ENCODE measurements at places on chromosomes 11 and 22.

DNA sequence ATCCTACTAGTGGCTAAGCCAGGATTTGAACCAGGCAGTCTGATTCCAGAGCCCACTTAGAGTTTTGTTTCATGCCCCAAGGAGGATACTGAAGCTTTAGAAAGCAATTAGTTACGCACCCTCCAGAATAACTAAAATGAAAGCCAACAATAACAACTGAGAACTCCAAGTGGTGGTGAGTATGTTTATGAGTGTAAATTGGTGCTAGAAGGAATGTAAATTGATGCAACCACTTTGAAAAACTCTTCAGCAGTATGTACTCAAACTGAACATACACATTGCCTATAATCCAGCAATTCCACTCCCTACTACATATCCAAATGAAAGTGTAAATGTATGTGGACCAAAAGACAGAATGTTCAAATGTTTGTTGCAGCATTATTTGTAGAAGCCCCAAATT lies 6.7 kb upstream of the ARL14EP start:
- DNase-seq: no peak

DNA sequence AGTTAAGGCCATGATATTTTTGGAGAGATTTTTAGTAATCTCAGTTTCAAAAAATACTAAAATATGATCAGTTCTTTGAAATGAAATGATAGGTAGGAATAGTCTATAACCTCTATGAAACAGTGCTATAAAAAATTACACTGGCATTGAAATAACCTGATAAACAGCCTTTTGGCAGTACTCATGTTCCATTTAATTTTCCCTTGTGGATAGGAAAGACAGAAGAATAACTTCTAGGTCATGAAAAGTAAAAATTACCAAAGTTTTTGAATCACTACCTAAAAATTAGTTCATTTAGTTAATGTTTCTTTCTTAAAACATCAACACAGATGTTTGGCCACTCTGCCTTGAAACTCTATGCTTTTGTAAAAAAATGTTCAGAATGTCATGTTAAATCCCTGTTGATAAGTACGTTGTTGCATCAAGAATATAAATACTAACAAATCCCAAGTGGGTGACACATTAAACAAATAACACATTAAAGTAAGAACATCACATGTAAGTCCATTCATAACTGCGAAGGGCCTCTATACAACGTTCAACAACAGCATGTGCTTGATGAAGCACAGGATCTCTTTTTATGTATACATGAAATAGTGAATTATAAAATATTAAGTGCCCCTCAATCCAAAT lies 290.2 kb downstream of the SWAP70 start:
- DNase-seq: no peak

DNA sequence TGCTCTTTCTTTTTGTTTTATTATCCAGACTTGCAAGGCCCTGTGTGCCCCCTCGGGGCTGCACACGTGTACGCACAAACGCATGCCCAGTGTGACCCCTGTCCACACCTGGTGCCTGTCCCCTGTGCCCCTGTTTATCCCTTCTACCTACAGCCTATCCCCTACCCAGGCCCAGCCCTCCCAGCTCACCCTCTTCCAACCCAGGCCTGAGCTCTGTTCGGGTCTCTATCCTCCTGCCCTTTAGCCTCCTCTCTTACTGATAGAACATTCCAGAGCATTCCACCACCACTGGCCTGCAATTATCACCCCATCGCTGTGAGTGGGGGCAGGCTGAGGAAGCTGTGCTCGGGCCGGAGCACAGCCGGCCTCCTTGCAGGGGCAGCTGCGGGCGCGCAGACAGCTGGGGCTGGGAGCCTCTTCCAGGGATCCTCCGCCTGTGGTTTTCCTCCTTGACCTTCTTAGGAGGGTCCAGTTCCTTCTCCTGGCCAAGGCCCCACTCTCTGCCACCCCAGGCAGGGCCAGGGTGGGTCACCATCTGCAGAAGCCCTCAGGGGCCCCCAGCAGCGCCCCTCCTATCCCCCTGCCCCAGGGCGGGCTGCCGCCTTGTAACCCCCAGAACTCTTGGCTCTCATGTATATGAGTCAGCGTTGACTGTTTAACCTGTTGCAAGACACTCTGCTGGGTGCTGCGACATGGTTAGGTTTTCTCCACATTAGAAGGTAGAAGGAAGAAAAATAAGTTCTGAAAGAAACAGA lies 41.8 kb upstream of the KCNQ1OT1 start:
- no peak for DNase-seq

- DNase-seq: no peak
Measured at GRCh38 chr11:107263844-107264563, 193.6 kb downstream of the CWF19L2 start.

DNA sequence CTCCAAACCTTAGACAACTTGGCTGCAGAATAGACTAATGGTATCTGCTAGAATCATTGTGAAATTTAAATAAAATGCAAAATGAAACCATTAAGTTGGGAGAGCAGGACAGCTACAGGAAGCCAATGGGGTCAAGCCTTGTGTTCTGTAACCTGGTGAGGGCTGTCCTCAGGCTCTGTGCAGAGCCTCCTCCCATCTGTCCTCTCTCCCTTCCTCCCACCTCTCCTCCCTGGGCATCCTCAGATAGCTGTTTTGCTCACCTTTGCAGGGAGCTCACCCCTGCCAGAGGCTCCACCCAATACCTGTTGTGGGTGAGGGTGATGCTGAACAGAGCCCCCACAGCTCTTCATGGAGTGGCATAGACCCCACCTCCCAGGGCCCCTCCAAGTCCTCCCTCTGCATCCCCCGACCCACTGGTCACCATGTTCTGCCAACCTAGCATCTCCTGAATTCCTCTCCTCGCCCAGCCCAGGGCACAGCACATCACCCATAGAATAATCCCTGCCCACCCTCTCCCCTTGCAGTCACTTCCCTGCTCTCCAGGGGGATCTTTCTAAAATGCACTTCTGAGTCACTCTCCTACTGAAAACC lies 100.3 kb downstream of the PDE2A start:
- DNase-seq: no peak

- no peak for DNase-seq
Measured at GRCh38 chr11:1450949-1451710, 35.4 kb downstream of the MOB2 start.

DNA sequence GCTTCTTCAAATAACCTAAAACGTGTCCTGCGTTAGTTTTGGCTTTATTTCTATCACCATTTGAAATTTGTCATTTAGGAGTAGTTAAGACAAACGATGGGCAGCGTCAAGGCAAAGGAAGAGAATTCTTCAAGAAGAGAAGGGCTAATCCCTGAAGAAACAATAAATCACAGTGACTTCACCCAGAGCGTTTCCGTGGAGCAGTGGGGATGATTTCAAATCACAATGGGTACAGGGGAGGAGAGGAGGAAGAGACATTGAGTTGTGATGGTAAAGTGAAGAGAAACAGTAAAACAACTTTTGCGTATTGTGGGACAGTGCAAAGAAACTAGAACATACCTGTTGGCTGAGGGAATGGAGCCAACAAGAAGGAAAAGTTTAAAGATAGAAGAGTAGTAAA lies 9.7 kb downstream of the PDGFD start:
- DNase-seq: no peak

DNA sequence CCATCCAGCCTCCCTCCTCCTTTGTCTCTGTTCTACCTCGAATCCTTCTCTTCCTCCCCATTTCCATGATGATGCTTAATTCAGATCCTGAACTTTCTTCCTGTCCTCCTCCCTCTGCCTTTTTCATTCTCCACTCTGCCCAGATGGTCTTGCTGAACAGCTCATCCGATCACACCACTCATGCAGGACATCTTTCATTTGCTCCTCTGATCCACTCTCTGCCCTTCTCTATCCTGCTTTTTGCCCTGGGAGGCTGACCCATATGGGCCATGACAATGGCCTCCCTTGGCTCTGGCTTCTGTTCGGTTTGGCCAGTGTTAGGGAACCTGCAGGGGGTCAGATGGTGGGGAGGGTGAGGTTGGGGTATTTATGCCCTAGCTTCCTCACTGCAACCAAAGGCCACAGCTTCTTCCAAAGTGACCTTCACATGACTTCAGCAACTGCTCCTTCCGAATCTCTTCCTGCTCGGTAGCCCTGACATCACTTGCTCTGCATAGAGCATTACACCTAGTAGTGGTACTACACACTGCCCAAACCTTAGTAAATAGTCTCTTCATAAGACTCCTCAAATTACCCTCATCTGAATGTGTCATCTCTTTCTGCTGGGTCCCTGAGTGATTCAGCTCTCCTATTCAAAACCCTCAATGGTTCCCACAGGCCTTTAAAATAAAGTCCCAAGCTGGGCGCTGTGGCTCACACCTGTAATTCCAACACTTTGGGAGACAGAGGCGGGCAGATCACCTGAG lies 32.7 kb upstream of the MICAL2 start:
- no peak for DNase-seq

GRCh38 chr11:1260023-1260501 lies 37.2 kb downstream of the MUC5B start:
- DNase-seq: peak; percentile 61

DNA sequence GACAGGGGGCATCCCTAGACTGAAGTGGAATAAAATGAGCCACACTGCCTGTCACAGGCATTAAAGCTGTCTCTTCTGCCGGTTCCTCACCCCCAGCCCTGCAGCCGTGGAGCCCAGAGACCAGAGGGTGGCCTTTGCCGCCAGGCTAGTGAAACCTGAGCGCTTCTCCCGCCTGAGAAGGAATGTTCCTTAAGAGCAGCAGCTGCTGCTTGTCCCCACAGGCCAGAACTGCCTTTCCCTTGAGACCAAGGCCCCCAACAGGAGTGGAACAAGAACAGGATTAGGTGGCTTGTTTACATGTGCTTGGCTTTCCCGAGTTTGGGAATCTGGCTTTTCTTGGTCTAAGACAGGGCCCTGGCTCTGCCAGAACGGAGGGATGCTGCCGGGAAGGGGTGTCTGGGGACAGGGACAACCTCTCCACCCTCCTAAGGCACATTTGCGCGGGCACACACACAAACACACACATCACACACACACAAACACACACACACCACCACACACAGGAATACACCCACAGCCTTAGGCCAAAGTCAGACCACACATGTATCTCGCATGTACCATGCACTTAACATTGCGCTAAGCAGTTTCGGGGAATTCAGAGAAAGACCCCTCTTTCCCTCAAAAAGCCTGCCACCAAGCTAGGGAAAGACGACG lies 91.8 kb downstream of the FEZ1 start:
- DNase-seq: no peak

GRCh38 chr11:2799881-2800654 lies 85.5 kb downstream of the CDKN1C start:
- no peak for DNase-seq

GRCh38 chr11:46049325-46049897 lies 71.8 kb downstream of the PHF21A start:
- no peak for DNase-seq

GRCh38 chr22:20205964-20206708 lies 55.3 kb upstream of the CCDC188 start:
- peak; percentile 72 for DNase-seq

GRCh38 chr11:95279921-95280868 lies 49.2 kb upstream of the SESN3 start:
- no peak for DNase-seq
